ENCODE measurements at places on chromosomes 12 and 14.

DNA sequence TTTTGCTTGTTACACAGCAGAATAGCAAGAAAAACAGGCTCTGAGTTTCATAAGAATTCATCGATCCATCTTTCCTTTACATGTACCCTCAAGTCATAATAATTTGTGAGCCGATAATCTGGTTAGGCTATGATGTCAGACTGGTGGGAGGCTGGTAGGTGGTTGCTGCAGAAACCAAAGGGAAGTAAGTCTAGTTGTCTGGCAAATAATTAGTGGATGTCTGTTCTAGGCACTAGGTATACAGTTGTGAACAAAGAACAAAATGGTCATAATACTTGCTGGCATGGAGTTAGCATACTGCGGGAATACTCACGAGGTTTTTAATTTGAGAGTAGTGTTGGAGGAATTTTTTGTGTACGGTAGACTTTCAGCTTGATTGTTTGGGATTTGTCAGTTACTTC lies 8.8 kb downstream of the SUSD6 start:
- DNase-seq, result no peak
- peaks cover 47% of the 10 kb centered on the region for H3K4me1 ChIP-seq
- no peak overlapping the region for H3K4me3 ChIP-seq
- no peaks in the 10 kb centered on the region for H3K27me3 ChIP-seq

GRCh38 chr12:39047539-39048262 lies 142.3 kb upstream of the CPNE8 start:
- no peaks in the 10 kb centered on the region for H3K27me3 ChIP-seq
- H3K4me3 ChIP-seq, result no peak overlapping the region
- no peak for DNase-seq
- H3K4me1 ChIP-seq, result no peaks in the 10 kb centered on the region

DNA sequence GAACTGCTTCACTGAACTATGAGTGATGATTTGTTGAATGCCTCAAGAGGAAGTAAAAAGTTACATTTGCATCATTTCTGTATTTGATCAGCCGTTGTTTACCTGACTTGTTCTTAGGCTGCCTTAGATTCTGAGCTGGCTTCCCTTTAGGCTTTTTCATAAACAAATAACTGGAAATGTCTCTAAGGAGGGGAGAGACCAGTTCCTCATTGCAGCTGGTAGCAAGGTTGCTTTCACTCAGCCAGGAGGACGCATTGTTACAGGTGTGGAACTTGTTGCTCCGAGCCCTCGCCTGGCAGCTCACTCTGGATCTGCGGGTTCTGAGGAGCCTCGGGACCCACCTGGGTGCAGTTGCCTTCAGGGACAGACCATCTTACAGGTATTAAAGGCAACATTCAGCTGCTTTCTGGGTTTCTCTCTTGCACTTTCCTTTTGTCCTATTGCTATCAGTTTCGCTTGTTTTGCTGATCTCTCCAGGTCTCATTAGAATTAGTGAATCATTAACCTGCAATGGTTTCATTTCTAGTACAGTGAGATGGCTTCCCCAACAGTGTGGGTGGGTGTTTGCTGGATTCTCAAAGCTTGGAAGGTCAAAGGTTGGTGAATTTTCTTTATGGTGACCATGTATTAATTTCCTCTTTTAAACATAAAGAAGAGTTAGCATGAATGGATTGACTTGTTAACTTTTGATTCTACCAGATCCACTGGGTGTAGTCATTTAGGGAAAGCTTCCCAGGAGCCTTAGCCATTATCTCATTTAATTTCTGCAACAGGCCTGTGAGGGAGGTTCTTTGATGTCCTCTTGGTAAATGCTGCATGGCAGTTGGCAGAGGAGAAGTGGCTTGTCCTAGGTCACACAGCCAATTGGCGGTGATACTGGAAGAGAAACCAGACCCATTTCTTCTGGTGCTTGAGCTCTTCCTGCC lies at the start of gene PLEKHG7:
TSS of gene PLEKHG7 (plus strand) at position 236 of the 926 bp plus-strand sequence. CDS start 3,643 bp downstream, outside the sequence.
- no peak within 1 kb of the TSS for H3K27ac ChIP-seq
- no peaks in the 10 kb centered on the region for H3K36me3 ChIP-seq
- H3K4me3 ChIP-seq, result no peak within 1 kb of the TSS
- H3K4me1 ChIP-seq, result no peaks in the 10 kb centered on the region
- 0 out of 2 replicates have a peak, but pooled peaks cover 4% of the 10 kb centered on the region for H3K27me3 ChIP-seq

DNA sequence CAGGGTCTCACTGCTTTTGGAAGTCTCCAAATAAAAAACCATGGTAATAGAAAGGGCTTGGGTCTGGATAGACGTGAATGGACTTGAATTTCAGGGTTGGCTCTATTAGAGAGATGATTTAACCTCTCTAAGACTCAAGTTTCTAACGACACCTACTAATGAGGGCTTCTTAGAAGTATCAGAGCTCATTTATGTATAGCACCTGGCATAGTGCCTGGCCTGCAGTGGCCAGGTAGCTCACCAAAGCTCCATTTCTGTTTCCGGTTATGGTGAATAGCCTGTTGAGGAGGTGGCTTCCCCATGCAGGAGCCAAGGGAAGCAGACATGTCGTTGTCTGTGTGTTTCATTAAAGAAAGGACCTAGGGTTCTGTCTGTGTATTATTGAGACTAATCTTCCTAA lies 108.6 kb downstream of the ETV6 start:
- no peak overlapping the region for H3K27ac ChIP-seq
- H3K4me3 ChIP-seq, result no peak overlapping the region
- no peak for DNase-seq
- H3K27me3 ChIP-seq, result no peaks in the 10 kb centered on the region
- H3K4me1 ChIP-seq, result peaks cover 16% of the 10 kb centered on the region

GRCh38 chr14:29821661-29822429 lies 105.8 kb downstream of the PRKD1 start:
- 0 out of 2 replicates have a peak, but pooled peaks cover 8% of the 10 kb centered on the region for H3K4me1 ChIP-seq
- no peaks in the 10 kb centered on the region for H3K27me3 ChIP-seq
- no peak for DNase-seq
- H3K36me3 ChIP-seq, result no peaks in the 10 kb centered on the region
- H3K27ac ChIP-seq, result no peak overlapping the region
- no peak overlapping the region for H3K4me3 ChIP-seq

DNA sequence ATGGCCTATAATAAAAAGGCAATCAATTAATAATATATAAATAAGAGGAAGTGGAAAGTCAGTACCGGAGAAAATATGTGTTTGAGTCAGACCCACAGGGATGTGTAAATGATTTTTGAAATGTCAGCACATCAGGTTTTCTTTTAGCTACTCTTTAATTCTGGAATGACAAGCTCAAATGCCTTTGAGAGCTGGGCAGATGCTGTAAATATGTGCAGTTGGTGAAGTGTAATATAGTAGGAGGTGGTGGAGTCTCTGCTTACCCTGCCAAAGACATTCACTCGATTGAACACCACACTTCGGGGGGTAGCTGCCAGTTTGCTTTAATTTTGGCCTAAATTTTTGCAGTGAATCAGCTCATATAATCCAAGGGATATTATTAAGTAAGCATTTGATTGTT lies 93.0 kb downstream of the PLEKHA5 start:
- no peaks in the 10 kb centered on the region for H3K36me3 ChIP-seq
- H3K27me3 ChIP-seq, result no peaks in the 10 kb centered on the region
- no peak overlapping the region for H3K4me3 ChIP-seq
- peak; percentile 39 for DNase-seq

DNA sequence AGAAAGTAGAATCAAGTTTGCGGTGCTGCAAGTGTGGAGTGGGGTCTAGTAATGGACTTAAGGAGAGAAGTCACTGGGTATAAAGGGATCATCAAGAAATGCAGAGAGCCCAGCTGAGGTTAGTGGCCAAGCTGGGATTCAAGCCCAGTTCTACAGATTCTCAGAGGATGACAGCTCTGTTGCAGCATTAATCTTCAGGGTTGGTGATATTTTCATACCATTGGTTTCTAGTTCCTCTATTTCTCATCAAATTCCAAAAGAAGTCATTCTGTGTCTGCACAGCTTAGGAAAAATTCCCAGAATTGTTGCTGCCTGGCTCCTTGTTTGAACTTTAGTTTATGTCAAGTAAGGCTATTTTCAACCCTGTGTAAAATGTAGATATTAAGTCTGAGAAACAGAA lies 169.5 kb upstream of the NTF3 start:
- peaks cover 29% of the 10 kb centered on the region for H3K4me1 ChIP-seq
- H3K36me3 ChIP-seq, result no peaks in the 10 kb centered on the region

Data from GM23248 (cell line).